ENCODE measurements at places on chromosomes 1 and 21.
A peak's percentile ranks its signal among the peaks of the same experiment; 100 is the strongest.

GRCh38 chr1:238029126-238029525 is 138.4 kb upstream of the ZP4 start:
- no peak for DNase-seq

GRCh38 chr1:154861607-154862094 is 8.4 kb downstream of the KCNN3 start:
- DNase-seq: no peak

DNA sequence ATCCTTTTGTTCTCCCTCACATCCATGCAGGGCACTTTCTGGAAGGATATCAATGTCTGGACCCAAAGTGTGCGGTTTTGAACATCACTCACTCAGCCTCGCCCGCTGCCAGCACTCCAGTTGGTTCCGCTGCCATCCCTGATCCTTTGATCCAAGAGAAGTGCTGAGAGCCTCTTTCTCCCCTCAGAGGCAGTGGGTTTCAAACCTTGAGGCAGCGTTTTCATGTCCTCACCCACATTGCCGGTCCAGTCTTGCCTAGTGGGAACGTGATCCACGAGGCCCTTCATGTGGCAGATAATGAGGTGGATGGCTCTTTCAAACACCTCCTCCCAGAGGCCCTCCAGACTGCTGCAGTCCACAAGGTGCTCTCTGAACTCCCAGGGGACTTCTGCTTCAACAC is 122.2 kb downstream of the ACTL8 start:
- no peak for DNase-seq

DNA sequence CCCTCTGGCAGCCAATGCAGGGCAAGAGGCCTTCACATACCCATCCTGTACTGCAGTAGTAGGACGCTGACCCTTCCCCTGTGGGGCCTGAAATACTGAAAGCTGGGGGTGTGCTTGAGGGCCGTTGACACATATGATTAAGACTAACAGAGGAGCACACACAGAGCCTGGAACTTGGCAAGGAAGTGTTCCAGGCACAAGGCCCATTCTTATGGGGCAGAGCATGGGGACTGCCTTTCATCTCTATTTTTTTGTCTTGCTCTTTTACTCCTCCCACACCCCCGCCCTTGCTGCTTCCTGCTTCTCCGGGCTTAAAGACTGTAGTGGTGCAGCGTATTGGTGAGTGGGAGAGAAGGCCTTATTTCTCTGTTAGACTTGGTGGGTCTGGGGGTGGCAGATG is 137.4 kb downstream of the BACH1 start:
- peak; percentile 19 for DNase-seq

DNA sequence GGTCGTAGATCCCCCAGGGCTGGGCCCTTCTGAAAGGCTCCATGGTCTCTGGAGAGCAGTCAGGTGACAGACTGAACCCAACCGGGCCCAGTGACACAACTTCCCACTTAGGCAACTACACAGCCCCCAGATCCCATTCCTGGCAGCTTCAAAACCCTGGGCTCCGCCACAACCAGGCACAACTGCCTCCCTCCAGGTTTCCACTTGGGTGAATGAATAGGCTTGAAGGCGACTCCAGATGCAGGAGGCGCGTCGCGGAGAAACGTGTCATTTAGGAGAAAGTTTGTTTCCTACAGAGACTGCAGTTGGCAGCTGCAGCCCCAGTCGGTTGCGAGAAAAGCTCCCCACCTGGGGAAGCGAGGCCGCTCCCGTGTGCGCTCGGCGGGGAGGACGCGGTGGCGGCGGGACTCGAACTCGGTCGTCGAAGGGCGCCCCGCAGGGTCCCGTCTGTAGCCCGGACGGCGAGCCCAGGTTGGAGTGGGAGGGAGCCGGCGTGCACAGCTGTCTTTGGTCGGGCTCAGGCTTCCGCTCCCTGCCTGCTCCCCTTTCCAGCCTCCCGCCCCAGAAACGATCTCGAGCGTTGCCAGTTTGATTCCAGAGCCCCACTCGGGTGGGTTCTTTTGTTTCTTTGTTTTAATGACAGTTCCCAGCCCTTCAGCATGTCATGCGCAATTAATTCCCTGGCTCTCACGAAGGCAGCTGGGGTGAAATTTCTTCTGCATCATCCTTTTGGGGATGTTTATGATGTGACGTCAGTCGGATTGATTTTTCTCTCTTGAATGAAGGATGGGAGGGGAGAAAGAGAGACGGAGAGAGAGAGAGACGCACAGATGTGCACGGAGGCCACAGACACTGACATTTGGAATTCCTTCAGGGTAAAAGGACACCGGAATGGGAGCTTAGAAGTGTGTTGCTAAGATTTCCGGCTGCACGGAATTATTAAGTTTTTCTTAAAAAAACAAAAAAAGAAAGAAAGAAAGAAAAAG is 862 bp upstream of the SGIP1 start:
- DNase-seq: no peak

DNA sequence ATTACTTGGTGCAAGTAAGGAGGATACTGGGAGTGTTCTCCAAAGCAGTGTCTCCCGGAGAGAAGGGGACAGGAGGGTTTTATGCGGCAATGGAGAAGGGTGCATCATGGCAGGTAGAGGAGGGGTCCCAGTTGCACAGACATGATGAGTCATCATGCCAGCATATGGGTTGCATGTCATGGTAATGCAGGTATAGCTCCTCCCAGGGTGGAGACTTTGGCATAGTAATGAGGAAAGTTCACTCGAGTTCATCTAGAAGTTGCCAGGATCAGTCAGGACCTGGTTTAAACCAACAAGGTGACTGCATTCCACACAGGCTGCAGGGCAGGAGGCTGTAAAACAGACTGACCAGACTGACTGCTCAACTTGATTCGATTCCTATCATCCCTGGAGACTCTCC is 355.7 kb upstream of the DUSP10 start:
- no peak for DNase-seq

DNA sequence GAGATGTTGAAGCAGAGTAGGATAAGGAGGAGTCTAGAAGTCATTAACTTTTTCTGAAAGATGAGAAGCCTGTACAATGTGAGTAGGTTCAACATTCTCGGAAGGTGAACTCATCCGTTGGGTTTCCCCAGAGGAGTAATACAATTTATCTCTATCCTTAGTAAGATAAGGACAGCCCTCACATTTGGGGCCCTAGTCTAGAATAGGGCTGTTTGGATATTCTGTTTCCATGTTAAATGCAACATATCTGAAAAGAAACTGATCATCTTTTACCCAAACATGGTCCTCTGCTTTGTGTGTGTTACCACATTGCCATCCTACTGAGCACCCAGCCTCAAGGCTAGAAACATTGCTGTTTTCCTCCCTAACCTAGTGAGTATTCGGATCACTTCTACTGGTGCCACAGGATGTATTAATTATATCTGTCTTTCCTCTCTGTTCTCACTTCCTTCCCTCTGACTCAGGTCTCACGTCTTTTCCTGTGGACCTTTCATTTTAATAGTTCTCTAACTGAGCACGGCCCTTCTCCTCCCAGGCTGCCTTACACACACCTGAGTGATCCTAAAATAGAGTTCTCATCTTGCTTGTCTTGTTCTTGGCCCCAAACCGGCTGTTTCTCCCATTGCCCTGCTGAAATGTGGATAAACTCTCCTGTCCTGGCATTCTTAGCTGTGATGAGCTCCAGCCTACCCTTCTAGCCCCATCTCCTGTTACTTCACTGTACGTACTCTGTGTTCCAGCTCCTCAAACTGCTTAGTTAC is 91.7 kb downstream of the CDC14A start:
- no peak for DNase-seq

DNA sequence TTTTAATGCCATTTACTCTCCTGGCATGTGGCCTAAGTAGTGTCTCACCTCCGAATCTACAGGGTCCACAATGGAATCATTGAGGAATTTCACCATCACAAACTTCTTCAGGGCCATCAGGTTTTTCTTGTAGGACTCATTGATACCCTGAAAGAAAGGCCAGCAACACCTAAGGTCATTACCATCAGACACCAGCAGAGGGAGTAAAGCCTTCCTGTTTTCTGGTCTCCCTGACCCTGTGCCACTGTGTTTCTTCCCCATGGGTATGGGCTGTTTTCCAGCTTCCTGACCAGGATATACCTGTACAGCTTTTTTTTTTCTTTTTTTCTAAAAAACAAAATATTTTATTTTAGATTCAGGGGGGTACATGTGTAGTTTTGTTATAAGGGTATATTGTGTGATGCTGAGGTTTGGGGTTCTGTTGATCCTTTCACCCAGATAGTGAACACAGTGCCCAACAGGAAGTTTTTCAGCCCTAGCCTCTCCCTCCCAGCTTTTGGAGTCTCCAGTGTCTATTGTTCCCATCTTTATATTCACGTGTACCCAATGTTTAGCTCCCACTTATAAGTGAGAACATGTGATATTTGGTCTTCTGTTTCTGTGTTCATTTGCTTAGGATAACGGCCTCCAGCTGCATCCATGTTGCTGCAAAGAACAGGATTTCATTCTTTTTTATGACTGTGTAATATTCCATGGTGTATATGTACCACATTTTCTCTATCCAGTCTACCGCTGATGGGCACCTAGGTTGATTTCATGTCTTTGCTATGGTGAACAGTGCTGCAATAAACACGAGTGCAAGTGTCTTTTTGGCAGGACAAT is 18.3 kb downstream of the PPT1 start:
- DNase-seq: peak; percentile 48

DNA sequence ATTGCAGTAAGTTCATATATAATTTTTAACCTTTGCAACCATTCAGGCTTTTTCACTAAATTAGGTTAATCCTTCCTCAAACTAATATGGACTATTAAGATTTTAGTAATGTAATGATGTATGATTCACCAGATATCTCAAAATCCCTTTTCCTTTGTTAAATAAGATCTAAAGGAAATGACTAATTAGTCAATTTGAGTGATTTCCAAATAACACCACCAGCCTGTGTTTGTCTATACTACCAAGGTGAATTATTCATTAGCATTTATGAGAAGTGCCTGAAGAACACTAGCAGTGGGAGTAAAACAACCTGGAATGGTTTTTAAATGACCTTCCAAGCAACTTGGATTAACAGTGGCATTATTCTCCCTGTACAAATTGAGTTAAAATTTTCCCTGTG is 670.6 kb upstream of the PKN2 start:
- no peak for DNase-seq

GRCh38 chr1:204446413-204447111 is 34.9 kb upstream of the PPP1R15B start:
- DNase-seq: peak; percentile 64

- DNase-seq: no peak
Measured at GRCh38 chr1:41278076-41278475, 36.0 kb upstream of the SCMH1 start.

DNA sequence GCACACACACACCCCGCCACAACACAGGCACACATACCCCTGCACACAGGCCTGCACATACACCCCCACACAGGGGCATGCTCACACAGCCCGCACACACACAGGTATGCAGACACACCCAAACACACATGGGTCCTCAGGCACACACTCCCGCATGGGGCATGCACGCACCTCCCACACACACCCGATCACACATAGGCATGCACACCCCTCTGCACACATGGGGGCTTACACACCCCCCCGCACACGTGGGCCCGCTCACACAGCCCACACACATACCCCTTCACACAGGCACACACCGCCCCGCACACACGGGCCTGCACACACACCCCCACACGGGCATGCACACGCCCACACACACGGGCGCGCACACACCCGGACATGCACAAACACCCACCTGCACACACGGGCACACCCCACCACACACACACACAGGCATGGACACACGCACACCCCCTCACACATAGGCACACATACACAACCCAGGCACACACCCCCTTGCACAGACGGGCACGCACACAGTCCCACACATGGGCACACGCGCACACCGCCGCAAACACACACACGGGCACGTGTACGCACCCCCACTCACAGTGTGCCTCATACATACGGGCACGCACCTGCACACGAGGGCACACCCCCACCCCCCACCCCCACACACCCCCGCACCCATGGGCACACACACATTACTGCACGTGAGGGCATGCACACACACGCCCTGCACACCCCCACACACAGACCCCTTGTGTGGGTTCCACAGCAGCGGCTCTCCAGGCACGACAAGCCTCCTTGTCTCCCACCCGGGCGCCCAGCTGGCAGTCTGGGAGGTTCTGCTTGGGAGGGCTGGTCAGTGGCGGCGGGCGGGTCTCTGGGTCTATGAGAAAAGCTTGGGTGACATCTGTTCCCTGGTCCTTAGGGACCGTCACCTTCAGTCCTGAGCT is 8.3 kb downstream of the ATAD3B start:
- DNase-seq: no peak

DNA sequence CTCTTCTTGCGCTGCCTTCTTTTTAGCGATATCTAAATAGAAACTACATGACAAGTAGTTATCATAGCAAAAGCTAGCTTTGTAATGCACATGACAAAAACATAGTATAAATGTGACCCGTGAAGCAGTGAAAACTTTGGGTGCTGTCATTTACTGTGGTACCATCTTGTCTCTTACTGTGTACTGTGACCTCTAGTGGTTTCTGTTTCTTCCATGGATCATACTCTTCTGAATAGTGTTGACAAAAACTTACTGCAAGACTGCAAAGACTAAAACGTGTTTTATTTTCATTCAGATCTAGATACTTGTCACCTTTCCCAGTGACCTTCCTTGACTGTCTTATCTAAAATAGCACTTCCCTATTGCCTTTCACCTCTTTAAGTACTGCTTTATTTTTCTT is 6.1 kb downstream of the RLF start:
- DNase-seq: no peak

DNA sequence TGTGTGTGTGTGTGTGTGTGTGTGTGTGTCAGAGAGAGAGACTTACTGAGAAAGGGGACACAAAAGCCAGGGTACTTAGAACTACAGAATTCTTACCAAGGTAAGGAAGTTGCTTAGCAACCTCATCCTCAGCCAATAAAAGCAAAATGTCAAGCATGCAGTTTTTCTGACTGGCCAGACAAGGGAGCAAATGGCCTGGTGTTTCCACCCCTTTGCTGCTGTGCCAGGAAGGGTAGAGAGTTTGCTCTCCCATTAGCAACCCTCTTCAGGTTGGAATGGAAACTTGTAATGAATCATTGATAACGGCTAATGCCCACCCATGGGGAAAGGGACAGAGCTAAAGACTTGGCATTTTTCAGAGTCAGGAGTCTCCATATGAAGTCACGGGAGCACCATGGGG is 10.6 kb downstream of the RXRG start:
- no peak for DNase-seq
